ENCODE measurements at places on chromosomes 5 and 9.

DNA sequence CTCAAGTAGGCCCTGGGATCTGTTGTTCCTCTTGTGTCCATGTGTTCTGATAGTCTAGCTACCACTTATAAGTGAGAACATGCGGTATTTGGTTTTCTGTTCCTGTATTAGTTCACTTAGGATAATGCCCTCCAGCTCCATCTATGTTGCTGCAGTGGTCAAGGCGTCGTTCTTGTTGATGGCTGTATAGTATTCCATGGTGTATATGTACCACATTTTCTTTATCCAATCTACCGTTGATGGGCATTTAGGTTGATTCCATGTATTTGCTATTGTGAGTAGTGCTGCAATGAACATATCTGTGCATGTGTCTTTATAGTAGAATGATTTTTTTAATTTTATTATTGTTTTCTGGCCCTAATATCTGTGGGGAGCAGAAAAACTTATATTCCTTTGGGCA lies 74.3 kb downstream of the MAT2B start:
- no peak for DNase-seq

DNA sequence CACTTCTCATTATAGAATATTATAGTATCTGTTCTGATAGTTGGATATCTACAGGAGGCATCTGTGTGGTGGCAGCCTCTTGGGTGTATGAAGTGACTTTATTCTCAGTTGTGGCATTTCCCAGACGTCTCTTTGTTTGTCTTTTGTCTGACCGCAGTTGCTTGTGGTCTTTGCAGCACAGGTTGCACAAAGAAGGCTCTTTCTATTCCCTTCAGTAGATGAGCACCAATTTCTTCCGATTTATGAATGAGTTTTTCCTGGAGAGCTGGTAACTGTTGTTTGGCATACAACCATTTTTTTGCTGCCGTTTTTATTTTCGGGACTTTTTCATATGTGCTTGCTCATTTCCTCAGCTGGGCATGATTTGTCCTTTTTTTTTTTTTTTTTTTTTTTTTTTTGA lies 56.4 kb upstream of the MYO10 start:
- DNase-seq: no peak

- no peak for DNase-seq
Observed at GRCh38 chr9:93572636-93573515, 3.5 kb upstream of the PHF2 start.

DNA sequence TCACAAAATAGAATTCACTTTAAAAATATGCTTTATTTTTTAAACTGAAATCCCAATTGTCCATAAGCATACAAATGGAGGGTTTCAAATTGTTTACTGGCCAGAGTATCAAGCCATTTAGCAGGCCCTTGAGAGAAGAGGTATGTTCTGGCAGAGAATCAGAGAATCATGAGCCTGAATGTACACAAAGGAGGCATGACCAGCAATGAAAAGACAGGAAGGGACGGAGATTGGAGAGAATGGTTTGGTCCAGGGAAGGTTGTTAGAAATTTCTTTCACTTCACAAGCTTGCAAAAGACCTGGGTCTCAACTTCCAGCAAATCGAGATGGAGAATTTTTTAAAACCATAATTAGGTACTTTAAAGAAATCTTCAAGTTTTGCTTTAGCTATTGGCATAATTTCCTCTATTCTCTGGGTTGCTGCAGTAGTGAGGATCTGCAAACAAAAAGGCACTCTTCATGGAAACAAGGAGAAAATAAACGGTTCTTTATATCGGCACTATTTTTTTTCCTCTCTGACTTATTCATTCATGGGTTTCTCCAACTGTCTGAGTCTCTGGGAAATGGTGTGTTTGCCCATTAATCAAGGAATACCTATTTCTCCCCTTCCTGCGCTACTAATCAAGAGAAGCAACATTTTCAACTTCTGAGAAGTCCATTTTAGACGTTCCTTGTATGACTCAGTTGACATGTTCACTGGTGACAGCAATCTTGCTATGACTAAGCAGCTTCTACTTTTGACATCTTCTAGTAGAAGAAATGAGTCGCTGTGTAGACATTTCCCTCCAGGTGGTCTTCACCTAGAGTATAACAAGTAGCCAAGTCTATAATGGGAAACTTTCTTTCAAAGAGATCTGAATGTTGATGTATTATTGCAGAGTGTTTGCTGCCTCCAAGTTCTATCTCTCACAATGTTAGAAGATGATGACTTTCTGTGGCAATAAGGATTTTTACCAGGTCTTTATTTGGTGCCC lies 23.1 kb upstream of the ERCC6L2 start:
- peak; percentile 88 for DNase-seq

- DNase-seq: no peak
Observed at GRCh38 chr5:1173485-1174070, 27.8 kb upstream of the SLC6A19 start.

GRCh38 chr9:69671311-69671878 lies 776 bp downstream of the APBA1 start:
- no peak for DNase-seq

GRCh38 chr5:158419186-158419585 lies 560.2 kb upstream of the CLINT1 start:
- DNase-seq: no peak

GRCh38 chr9:91186632-91187108 lies 175.0 kb downstream of the AUH start:
- DNase-seq: no peak

DNA sequence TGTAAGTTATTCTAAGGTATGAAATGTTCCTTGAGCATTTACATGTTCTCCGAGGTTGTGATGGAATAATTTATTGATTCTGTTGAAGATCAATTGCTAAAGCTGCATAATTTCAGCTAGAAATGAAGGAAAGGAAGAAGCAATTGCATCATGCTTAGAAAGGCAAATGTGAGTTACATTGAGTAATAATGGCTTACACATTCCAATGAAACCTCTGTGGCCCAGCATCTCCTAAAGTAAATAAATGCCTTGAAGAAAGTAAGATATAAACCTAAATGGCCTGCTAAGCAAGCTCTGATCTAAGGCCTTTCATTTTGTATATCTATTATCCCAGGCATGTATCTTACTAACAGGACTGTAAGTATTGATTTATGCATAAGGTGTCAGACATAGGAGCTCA lies 677.3 kb upstream of the RGMB start:
- DNase-seq: peak; percentile 81

GRCh38 chr5:134530301-134531077 lies 5.0 kb downstream of the JADE2 start:
- no peak for DNase-seq

DNA sequence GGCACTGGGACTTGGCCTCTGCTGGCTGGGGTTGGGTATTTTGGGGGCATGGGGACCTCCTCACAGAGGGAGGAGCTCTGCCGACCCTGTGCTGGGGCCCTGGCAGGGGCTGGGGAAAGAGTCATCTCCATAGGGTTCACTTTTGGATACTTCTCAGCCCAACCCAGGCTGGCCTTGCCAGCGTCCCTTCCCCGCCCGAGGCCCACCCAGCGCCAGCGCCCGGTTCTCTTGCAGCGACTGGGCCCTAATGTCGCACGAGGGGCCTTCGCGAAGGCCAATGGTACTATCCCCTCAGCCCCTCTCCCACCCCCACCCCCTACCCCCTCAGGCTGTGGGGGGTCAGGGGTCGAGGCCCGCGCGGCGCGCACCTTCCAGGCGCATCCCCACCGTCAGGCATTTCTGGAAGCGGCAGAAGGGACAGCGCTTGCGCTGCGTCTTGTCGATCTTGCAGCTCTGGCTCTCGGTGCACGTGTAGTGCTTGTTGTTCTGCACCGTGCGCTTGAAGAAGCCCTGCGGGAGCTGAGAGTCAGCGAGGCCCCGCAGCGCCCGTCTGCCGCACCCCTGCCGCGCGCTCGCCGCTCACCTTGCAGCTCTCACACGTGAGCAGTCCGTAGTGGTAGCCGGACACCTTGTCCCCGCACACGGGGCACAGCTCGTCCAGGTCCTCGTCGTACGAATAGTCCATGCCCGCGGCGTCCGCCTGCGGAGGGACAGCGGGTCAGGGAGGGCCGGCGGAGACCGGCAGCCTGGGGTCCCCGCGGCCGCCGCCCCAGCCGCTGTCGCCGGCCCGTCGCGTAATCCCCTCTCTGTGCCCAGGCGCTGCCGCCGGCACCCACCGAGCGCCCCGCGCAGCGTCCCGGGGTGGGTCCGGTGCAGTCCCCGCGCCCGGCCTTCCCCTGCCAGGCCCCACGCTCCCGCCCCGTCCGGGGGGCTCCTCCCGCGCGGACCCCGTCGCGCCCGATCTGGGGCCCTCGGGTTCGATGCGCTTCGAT lies 4.2 kb downstream of the NR5A1 start:
- no peak for DNase-seq

GRCh38 chr5:127008300-127008975 lies 21.9 kb downstream of the MARCHF3 start:
- DNase-seq: no peak

GRCh38 chr5:112196584-112196983 lies 222.5 kb downstream of the EPB41L4A start:
- peak; percentile 7 for DNase-seq

DNA sequence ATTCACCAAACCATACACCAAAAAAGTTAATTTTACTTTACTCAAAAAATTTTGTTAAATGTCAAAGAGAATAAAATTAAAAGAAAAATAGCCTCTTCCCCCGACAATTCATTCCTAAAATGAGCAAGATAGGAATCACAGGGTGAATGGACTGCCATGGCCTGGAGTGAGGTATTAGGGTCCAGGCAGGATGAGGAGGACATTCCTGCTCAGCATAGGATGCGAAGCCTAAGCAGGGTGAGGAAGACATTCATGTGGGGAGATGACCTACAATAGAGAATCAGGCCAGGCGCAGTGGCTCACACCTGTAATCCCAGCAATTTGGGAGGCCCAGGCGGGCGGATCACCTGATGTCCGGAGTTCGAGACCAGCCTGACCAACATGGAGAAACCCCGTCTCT lies 8.4 kb downstream of the NUDCD2 start:
- DNase-seq: no peak

DNA sequence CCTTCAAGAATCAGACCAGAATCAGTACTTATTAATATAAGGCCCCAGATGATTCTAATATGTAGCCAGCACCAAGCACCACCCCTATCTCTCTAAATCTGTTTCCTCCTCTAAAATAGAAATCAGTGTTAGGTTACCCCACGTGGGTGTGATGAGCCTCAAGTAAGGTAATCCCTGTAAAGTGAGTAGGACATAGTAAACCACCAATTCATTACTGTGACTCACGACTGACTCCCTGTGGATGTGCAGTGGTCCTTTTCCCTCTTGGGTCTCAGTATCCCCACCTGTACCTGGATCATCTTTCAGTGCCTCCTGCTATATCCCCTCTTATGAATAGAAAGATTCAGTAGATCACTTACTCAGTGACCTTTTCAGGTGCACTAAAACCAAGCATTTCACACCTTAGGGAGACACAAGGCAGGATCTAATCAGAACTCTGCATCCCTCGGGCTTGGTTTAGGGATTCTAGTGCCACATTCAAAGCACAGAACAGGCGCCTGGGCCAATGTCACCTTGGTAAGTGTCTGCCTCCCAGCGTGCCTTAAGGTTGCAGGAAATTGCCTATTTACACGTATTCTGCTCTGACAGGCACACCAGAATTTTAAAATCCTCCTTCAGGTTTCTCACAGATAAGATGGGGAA lies 12.2 kb upstream of the ALDH1B1 start:
- no peak for DNase-seq

DNA sequence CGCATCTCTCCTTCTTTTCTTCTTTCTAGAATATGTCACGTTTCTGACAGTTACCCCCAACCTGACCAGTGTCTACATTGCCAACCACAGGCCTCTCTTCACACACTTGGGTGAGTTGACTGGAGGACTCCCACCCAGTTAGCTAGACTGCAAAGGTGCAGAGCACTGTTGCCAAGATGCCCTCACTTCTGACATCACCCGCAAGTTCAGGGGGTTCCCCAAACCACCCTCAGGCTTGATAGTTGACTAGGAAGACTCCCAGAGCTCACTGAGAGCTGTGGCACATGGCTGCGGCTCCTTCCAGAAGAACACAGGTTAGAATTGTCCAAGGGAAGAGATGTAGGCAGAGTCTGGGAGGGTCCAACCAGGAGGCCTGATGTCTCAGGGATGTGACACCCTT lies 17.2 kb downstream of the ADAMTS13 start:
- DNase-seq: no peak

- DNase-seq: peak; percentile 75
Observed at GRCh38 chr9:36572515-36573418, at the start of gene MELK. Gene MELK (plus strand): TSS chr9:36572895. CDS start chr9:36581682, 8,787 bp downstream.

- no peak for DNase-seq
Observed at GRCh38 chr9:22035591-22036011, 26.5 kb upstream of the CDKN2B start.

DNA sequence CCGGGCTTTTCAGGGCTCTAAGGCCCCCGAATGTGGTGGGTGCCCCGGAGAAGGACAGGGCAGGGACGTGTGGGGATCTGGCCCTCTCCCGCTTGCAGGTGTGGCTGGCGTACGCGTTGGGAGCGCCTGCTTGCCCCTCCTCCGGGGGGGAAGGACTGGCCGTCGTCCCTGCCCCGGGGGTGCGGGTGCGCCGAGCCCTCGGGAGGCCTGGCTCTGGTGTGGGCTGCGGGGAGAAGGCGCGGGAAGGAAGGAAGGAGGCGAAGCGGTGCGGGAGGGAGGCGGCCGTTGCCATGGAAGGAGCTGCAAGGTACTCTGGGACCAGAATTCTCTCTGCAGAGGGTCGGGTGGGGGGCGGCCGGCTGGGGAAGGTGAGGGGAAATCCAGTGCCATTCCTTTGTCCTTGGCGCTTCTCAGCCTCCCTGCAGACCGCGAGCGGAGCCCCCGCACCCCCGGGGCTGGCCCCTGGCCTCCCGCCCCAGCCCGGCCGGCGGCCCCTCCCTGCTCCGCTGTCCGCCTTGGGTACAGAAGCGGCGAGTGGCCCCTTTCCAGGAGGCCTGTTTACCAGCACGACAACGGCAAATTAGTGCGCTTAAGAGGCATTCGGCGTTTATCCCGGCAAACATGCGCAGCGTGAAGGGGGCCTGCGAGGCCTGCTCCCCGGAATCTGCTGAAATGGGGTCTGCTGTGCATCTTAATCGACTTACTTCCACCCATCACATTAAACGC lies 67.1 kb upstream of the UNC5A start:
- no peak for DNase-seq
